ENCODE measurements at places on chromosomes 7 and 10.
A peak's percentile ranks its signal among the peaks of the same experiment; 100 is the strongest.

- no peak for DNase-seq
Observed at GRCh38 chr7:121544726-121545125, 148.6 kb upstream of the FAM3C start.

DNA sequence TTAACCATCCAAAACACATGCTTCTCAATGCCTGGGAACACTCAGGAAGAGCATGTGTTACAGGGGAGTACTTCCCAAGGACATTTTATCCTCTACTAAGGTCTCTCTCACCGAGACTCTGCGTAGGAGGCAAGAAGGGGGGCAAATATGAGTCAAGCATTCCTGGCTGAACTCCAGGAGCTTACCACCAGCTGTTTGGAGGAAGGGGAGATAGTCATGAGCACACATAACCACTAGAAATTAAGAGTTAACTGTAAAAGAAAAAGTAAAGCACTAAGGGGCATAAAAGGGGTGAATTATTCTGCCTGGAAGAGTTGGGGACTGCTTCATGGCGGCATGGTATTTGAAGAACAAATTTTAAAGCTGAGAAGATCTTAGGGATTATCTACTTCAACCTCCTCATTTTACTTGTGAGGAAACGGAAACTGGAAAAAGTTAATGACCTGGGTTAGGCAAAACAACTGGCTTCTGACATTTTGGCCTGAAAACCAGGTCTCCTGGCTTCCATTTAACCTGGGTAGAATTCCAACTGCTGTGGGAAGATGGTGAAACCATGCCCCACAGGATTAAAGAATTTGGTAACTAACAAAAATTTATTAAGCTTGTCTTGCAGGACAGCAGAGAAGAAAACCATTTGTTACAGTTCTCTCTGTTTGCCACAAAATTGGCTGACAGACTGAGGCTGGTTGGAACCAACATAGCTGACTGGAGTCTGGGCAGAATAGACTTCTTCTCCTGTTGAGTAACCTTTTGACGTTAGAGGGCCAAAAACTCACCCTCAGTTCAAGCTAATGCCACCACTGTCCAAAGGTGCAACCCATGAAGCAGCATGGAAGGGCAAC, 85.5 kb downstream of the SLC25A13 start:
- DNase-seq, result peak; percentile 26

- DNase-seq, result peak; percentile 60
Observed at GRCh38 chr7:73451780-73452398, 18.3 kb downstream of the FZD9 start.

- peak; percentile 86 for DNase-seq
Observed at GRCh38 chr10:52308251-52309031, 5.6 kb upstream of the DKK1 start.

DNA sequence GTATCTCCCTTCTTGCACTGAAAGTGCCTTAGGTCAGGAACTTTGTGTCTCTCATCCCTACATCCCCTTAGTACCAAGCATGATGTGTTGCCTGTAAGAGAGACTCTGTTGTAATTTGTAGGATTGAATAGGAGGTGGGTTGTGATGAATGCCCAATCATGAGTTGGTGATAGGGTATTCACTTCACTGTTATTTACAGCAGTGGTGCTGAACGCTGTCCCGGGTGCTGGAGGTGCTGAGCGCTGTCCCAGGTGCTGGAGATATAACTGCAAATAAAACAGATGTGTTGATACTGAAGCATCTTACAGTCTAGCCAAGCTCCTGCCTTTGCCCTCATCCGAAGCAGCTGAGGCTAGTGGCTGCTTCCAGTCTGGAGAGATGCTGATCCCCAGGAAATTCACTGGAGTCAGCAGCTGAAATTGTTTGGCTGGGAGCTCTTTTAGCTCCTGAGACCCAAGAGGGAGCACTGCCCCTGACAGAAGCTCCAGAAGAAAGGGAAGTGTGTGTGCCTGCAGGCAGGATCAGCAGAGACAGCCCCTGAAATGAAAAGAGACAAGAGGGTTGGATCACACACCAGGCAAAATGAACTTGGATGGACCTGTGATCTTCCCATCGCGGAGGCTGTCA, 183.4 kb downstream of the SORCS3 start:
- peak; percentile 69 for DNase-seq

DNA sequence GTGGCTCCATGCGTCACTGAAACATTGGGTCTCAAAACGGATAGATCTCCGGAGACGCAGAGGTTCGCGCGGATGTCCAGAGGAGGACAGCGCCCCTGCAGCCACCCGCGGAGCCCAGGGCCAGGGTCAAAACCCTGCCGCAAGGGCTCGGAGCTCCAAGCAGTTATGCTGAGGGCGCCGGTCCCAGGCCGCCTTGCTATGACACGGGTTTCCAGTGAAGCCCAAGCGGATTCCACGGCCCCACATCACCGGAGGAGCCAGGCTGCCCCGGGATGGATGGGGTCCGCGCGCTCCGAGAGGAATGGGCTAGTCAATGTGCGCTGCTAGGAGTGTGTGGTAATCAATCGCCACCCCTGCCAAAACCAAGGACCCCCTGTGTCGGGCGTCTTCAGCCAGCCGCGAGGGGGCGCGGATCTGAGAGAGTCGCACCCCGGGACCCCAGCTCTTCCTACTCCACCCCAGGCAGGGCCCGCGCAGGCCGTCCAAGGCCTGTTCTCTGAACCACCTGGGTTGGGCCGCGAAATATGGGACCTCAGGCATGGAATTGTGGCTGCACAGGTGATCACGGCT, 5.6 kb upstream of the EMX2 start:
- peak; percentile 43 for DNase-seq

DNA sequence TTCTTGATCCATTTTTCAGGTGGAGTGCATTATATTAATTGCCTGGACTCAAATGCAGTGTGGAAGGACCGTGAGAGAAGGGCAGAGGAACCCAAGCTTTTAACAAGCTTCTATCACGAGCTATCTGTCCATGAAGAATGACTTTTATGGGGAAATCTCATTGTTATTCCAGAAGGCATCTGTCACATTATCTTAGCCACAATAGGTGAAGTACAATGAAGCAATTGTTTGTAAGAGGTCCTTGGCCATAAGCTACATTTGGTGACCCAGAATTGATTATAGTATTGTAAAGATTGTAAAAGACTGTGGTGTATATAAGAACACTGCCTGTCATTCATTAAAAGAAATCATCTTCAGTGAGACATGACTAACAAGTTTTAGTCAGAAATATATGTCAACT, 58.6 kb upstream of the RELN start:
- DNase-seq, result no peak

- no peak for DNase-seq
Observed at GRCh38 chr10:106816318-106817085, 348.0 kb downstream of the SORCS1 start.

- DNase-seq, result no peak
Observed at GRCh38 chr10:115949282-115949844, 323.6 kb downstream of the GFRA1 start.

GRCh38 chr7:550881-551614, 31.4 kb upstream of the PDGFA start:
- DNase-seq, result no peak

DNA sequence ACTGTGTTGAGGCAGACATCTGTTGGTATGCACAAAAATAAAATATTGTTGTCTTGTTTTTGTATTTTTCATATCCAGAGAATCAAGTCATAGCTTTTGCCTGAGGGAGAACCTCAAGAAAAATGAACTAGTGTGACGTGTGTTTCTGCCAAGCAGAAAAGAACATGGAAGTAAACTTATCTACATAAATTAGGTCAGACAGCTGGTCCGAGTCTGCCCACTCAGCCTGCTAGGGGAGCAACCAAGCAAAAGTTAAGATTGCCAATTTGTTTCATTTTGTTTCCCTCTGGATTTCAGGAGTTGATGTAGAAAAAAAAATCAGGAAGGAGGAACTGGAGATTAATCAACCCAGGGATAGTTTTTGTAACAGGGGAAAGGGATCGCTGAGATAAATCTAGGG, 572.4 kb upstream of the LRRTM3 start:
- DNase-seq, result no peak

- DNase-seq, result peak; percentile 34
Observed at GRCh38 chr7:1275451-1276381, 43.0 kb downstream of the UNCX start.

GRCh38 chr7:13262929-13263530, 575.6 kb downstream of the ARL4A start:
- DNase-seq, result peak; percentile 28

- no peak for DNase-seq
Observed at GRCh38 chr7:80498481-80499349, 13.1 kb downstream of the GNAT3 start.

DNA sequence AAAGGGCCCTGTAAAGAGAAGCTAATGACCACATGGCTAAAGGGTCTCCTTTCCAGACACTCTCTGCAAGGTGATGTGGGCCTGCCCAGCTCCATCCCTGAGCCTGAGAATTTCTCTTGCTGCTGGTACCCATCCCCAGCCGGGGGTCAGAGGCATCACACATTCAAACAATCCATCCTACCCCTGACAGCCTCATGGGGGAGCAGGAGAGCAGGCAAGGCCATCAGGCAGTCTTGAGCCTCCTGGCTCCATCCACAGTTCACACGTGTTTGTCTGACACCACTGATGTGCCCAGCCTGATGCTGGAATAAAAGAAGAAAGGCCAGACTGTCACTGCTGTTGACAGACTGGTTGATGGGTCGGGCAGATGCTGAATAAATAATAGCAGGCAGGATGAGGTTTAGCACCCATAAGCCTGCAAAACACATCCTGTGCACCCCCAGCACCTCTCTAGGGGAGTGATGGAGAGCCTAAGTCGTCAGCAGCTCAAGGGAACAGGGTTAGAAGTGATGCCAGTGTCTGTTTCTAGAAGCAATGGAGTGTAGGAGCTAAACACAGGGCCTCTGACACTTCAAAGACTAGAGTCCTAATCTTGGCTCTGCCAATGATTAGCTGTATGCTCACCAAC, 43.5 kb downstream of the TLL2 start:
- peak; percentile 80 for DNase-seq

- DNase-seq, result peak; percentile 27
Observed at GRCh38 chr7:14021069-14021468, 31.6 kb upstream of the ETV1 start.

DNA sequence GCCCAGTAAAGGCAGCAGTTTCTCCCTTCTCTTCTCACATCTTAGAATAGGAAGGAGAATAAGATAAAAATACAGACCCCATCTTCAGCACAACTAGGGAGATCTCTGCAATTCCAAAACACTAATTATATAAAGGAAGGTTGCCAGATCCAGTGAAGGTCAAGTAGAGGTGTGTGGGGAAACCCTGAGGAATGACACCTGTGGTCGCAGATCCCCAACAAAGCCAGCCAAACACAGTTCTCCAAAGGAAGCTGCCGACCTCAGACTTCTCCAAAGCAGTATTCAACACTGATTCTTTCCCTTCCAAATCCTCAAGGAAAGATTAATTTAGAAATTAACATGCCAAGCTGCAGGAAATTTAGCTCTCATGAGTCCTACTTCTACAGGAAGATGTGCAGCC, 62.9 kb upstream of the OIT3 start:
- no peak for DNase-seq

GRCh38 chr7:20408467-20408826, 77.7 kb downstream of the ITGB8 start:
- DNase-seq, result no peak

GRCh38 chr7:116159711-116160110, 50.6 kb upstream of the TES start:
- DNase-seq, result no peak

DNA sequence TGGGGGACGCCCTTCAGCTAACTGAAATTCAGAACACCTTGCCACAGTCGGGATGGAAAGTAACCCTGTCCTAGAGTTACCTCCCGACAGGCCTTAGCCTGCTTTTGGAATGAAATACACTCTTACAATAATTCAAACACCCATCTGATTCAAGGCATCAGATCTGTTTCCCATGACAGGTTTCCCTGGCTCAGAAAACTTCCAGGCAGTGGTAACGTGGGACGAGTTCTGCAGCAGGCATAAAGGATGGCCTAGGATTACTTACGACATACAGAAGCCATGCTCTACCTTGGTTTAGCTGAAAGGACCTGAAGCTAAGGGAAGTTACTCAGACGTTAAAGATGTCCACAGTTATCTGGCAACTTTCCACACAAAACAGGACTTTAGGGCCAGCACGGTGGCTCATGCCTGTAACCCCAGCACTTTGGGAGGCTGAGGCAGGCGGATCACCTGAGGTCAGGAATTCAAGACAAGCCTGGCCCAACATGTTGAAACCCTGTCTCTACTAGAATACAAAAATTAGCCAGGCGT, 5.0 kb downstream of the PAXIP1 start:
- DNase-seq, result no peak

- DNase-seq, result no peak
Observed at GRCh38 chr10:129710510-129710847, 243.4 kb downstream of the MGMT start.

GRCh38 chr10:29888321-29888720, 171.1 kb downstream of the JCAD start:
- no peak for DNase-seq

DNA sequence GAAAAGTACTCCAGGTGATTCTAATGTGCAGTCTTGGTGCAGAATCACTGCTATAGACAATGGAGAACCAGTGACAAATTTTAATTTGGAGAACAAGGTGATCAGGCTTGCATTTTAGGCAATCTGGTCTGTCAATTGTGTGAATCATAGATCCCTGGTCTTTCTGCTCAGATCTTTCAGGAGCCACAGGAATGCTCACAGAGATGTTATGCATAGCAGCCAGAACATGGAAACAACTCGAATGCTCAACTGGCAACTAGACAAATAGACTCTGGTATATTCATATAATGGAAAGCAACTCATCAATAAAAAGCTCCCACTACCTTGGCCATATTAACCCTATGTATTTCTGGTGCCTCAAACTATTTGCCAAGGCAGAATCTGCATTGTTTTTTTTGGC, 209.1 kb downstream of the PHF14 start:
- no peak for DNase-seq

- DNase-seq, result no peak
Observed at GRCh38 chr7:116551692-116552091, 26.9 kb downstream of the CAV1 start.

DNA sequence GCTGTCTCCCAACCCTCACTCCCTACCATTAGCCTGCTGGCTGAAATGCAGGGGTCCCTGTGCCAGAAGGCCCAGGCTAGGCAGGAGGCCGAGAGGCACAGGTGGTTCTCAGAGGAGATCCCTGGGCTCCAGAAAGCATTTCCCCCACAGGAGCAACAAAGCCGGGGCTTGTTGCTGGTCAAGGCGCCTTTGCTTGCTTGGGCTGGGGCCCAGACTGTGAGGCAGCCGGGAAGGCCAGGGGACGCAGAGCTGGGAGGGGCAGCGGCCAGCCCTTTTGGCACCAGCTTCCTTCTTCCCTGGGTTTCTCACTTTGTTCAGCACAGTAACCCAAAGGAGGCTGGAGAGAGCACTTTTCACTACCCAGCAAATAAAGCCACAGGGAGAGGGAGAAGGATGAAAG, 48.6 kb downstream of the FBXW4 start:
- DNase-seq, result no peak

DNA sequence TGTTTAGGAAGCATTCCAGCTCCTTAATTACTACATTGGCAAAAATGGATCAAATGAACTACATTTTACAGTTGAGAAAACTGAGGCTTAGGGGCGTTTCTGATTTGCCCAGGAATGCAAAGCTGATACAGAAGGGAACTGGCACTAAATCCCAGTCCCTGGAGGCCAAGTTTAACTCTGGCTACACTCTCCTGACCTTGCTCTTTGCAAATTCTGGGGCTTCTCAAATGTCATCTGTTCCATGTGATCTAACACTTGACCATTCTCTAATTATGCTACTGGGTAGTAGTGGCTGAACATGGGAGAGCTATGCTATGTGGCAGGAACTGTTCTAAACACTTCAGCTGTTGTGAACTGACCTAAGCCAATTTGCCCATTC, 11.3 kb upstream of the HABP2 start:
- DNase-seq, result no peak

All from mesendoderm (in vitro differentiated cells).